ENCODE measurements at places on chromosomes 5 and 9. TPM values are rescaled to one million over a fixed set of nuclear protein-coding genes. Genes with fewer than 3 reads are reported as not detected.

DNA sequence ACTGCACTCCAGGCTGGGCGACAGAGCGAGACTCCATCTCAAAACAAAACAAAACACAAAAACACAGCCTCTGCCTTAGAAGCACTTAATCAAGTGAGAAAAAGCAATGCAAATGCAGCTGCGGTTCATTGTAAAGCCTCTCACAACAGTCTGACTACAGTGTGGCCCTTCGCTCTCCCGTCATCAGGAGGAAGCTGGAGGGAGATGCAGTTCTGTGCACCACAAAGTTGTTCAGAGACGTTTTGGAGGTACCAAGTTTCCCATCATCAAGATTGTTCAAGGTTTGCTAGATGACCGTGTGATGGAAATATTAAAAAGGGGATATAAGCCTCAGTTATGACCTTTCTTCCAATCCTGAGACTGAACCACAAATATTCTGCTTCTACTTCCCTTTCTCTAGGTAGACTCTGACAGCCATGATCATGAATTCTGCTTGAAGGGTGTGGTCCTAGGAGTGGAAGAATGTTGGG lies 40.9 kb downstream of the SEC61B start:
- no peak for DNase-seq

UGT3A1 gene
- polyA plus RNA-seq: not detected

OR13D1 gene
- polyA plus RNA-seq: not detected

SHC3 gene
- 0.01 TPM for polyA plus RNA-seq

LMX1B gene
- polyA plus RNA-seq: 0.54 TPM

DNA sequence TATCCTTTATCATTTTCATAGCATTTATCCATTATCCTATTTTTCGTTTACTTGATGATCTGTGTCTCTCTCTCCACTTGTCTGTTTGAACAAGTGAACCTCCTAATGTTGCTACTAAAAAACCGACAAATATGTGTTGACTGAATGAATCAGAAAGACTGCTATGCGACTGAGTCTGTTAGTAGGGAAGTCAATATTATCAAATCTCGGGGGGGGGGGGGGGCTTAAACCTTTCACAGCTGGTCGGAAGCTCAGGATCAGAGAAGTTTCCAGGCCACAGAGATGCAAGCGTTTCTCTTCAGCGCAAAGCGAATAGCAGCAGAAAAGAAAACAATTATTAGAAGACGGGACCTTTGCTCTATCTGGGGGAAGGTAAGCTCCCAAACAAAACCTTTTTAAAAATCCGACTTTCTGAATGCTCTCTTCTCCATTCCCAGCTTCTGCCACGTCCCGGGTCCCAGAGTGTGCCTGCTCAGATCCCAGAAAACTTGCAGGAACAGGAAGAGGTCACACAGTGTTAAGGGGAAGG lies 412 bp downstream of the RIOK2 start:
- DNase-seq: no peak

TAS2R1 gene
- polyA plus RNA-seq: not detected

EIF4EBP3 gene
- polyA plus RNA-seq: 5.2 TPM

- DNase-seq: no peak
Measured at GRCh38 chr9:73199886-73200285, 48.2 kb downstream of the ANXA1 start.

DNA sequence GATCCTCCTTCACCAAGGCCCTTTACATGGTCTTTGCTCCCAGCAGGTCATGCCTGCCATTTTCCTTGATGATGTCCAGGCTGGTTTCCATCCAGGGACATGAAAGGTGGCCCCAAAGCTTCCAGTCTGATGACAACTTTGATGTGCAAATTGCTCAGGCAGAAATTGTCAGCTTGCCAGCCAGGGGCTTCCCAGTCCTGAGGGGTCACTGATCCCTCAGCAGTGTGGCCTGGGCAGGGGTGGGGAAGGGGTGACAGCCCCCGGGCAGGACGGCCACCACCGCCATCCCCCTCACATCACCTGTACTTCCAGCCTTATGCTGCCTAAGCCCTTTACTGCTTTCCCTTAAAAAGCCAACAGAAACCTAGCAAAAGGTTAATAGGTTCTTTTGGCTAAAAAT lies 96.3 kb downstream of the ANKRD33B start:
- DNase-seq: no peak

- no peak for DNase-seq
Measured at GRCh38 chr5:125778791-125779190, 644.4 kb upstream of the GRAMD2B start.

DNA sequence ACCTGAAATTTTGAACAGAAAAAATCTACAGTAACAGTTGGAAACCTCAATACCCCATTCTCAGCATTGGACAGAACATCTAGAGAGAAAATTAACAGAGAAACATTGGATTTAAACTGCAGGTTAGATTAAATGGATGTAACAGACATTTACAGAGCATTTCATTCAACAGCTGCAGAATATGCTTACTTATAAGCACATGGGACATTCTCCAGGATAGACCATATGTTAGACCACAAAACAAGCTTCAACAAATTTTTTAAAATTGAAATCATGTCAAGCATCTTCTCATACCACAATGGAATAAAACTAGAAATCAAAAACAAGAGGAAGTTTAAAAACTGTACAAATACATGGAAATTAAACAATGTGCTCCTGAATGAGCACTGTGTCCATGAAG lies 316.3 kb downstream of the FAM170A start:
- no peak for DNase-seq

- no peak for DNase-seq
Measured at GRCh38 chr5:170393958-170394357, 4.8 kb upstream of the KCNMB1 start.

DNA sequence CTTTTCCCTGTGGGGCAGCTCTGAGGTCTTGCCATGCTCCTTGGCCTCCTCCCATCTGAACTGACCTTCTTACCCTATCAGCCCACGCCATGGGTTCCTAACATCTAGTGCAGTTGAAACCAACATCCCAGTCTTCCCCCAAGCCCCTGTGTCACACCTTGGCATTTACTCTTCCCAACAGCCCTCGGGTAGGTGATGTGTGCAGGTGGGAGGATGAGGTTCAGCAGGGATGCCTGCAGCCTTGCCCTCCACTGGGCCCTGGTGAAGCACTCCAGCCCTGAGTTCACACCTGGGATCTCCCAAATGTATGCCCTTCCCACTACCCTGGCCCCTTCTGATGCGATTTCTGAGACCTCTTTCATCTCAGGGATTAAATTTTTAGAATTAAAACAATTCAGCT lies 15.5 kb downstream of the IRX2 start:
- no peak for DNase-seq

- no peak for DNase-seq
Measured at GRCh38 chr9:99105152-99106043, 485 bp downstream of the TGFBR1 start.

DNA sequence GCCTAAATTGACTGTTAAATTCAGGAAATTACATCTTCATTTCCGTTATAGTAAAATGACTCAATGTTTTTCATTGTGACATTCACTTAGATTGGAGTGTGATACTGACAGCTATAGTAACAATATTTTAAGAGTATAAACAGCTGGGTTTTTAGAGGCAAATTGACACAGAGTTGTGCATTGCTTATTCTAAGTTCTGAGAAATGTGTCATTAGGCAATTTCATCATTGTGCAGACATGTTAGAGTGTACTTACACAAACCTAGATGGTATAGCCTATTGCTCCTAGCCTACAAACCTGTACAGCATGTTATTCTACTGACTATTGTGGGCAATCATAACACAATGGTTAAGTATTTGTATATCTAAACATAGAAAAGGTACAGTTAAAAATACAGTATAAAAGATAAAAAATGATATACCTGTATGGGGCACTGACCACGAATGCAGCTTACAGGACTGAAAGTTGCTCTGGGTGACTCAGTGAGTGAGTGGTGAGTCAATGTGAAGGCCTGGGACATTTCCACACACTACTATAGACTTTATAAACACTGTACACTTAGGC lies 132.7 kb downstream of the PDE4D start:
- DNase-seq: no peak

- no peak for DNase-seq
Measured at GRCh38 chr9:21559402-21560280, 77.5 kb upstream of the IFNE start.

NIPAL4 gene
- polyA plus RNA-seq: 12.6 TPM

- DNase-seq: no peak
Measured at GRCh38 chr9:133527444-133527920, 2.7 kb upstream of the MYMK start.

- no peak for DNase-seq
Measured at GRCh38 chr5:81080809-81081460, 120.8 kb downstream of the RASGRF2 start.

SAXO1 gene
- not detected for polyA plus RNA-seq

- no peak for DNase-seq
Measured at GRCh38 chr9:96442491-96442890, 7.5 kb upstream of the HABP4 start.

GRCh38 chr5:56517011-56517416 lies 283.9 kb upstream of the ANKRD55 start:
- DNase-seq: no peak

DNA sequence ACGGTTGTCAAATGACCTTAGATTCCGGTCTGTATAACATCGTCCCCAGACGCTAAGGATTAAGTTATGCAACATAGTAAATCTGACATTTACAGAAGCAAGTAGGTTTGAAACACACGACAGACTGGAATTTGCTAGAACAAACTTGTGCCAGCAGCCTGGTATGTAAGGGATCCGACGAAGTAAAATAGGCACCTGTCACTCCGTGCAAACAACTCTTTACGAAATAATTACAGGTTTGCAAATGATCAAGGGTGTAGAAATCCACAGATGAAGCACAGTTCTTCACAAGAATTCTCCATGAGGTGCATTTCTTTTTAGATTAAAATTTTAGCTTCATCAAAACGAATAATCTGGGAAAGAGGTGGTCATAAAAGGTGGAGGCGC lies 508 bp downstream of the MOCS2 start:
- no peak for DNase-seq

- no peak for DNase-seq
Measured at GRCh38 chr9:72486594-72486955, 34.8 kb upstream of the TMC1 start.

CNTFR gene
- polyA plus RNA-seq: 1.5 TPM

DNA sequence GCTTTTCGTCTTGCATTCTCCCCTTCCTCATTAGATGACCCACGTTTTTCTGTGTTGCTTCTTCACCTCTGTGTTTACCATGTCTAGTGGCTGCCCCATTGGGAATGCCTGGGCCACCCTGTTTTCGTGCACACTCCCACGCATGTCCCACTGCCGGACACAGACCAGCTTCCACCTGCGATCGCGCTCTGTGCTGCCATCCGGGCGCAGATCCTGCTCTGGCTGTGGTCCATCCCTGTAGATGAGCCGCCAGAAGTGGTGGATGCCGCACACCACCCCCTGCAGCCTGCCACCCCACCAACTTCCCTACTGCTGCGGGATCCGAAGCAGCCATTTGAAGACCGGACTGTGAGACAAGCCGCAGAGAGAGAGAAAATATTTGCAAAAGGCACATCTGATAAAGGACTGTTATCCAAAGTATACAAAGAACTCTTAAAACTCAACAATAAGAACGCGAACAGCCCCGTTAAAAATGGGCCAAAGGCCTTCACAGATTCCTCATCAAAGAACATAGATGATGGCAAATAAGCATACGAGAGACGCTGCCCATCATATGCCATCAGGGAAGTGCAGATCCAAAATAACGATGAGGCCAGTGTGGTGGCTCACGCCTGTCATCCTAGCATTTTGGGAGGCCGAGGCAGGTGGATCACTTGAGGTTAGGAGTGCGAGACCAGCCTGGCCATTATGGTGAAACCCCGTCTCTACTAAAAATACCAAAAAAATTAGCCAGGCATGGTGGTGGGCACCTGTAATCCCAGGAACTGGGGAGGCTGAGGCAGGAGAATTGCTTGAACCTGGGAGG lies 163.7 kb downstream of the COL23A1 start:
- DNase-seq: no peak

DNA sequence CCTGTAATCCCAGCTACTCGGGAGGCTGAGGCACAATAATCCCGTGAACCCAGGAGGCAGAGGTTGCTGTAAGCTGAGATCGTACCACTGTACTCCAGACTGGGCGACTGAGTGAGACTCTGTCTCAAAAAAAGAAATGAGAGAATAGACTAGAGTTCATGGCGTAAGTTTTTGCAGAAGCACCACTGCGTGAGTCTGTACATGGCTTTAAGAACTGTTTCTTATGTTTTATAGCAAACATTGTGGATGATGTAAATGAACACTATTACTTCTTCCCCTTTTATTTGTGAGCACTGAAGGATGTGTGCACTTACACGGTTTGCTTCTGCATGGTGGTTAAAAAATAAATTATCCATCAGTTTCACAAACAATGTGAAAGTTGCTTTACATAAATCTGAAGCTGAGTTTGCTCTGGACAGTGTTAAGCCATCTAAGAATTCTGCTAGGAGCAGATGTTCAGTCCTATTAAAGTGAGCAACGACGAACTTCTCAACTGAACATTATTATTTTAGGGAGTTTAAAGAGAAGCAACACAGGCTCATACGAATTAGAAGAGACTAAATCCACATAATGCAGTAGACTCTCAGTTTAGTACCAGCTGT lies 52.5 kb downstream of the ZFAND5 start:
- DNase-seq: no peak

DNA sequence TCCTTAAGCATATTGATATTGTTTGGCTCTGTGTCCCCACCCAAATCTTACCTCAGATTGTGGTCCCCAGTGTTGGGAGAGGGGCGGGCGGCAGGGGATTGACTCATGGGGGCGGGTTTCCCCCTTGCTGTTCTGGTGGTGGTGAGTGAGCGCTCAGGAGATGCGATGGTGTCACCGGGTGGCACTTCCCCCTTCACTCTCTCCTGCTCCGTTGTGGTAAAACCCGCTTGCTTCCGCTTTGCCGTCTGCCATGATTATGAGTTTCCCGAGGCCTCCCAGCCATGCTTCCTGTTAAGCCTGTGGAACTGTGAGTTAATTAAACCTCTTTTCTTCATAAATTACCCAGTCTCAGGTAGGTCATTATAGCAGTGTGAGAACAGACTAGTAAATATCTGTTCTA lies 229.1 kb downstream of the IRX2 start:
- DNase-seq: no peak

DNA sequence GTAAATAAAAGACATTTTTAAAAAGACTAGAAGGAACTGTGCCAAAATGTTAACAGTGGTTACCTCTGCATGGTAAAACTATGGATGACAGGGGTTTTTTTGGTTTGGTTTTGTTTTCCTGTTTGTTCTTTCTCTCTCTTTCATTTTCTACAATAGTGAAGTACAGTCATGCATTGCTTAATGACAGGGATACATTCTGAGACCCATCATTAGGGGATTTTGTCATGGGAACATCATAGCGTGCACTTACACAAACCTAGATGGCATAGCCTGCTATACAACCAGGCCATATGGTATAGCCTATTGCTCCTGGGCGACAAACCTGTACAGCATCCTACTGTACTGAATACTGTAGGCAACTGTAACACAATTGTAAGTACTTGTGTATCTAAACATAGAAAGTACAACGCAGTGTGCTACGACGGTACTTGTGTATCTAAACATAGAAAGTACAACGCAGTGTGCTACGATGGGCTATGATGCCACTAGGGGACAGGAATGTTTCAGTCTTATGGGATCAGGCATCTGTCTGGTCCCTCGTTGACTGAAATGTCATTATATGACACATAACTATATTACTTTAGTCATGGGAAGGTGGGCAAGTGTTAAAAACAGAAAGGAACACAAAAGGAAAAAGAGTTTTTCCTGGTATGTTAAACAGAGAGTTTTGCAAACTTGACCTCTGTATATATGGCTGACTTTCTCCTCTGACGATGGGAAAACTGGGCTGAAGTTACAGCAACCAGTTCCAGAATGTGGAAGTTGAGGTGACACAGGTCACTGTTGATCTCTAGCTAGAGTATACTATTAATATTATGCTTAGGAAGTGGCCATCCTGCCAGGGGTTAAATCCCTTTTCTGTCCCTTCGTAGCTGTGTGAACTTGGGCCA lies 7.4 kb upstream of the ADAM19 start:
- no peak for DNase-seq
